ENCODE measurements at places on chromosomes 6 and 20.

DNA sequence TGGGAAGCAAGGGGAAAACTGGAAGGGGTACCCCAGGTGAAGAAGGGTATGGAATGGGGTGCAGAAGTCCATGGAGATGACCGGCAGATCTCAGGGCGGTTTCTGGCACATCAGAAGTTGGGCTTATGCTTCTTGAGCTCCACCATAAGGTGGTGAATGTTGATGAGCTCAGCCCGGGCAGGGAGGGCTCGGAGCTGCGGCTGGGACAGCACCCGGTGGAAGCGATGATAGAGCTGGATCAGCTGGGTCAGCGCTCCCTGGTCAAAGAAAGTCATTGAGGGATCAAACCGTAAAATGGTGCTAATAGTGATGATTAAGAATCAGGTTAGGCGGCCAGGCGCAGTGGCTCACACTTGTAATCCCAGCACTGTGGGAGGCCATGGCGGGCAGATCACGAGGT, 20.9 kb downstream of the VPS52 start:
- no peak for DNase-seq

DNA sequence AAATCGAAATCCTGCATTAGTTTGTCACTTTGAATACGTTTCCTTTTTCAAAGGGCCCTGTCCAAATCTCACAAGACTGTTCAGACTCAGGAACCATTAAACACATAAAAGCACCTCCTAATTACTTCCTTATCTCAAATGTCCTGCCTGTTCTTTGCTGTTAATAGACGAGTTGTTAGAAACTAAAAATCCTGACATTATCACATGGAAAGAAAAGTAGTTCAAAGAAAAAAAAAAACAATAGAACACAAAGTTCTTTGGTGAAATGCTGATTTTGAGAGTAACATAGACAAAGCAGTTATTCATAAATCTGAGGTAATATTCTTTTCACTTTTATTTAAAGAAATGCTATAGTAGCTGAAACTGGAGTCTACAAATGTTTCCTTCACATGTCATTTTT, 12.1 kb upstream of the TAB2 start:
- no peak for DNase-seq

DNA sequence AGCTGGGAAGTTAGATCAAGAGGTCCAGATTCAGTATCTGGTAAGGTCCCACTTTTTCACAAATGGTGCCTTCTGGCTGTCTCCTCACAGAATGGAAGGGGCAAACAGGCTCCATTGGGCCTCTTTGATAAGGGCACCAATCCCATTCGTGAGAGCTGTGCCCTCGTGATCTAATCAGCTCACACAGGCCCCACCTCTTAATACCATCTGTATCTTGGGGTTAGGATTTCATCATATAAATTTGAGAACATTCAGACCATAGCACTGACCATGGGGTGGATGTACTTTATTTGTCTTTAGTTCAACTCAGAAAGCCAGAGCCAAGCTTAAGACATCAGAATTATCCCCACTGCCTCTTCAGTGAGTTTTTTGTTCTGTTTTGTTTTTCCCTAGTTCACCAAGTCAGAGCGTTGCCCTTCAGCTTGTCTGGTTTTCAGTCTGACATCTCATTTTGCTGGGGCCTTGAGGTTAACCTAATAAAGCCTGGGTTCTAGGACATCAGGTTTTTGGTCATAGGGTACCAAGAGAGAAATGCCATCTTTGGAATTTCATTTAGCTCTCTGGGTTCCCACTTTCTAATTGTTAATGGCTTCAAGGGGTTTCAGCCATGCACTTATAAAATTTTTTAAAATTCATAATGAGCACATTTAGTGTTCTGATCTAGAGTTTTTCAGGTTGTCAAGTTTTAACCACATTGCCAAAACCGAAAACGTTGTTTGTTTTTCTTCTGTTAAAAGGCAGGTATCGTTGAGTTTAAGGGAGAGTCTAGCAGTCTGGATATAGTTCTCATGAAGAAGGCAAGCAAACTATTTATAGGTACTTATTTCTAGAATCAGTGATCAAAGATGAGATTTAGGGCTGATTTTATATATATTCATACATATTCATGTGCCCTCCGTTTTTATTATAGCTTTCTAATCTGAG, 19.0 kb downstream of the SENP6 start:
- DNase-seq = no peak

GRCh38 chr6:20279608-20280287, 67.5 kb upstream of the MBOAT1 start:
- DNase-seq = no peak

GRCh38 chr6:73491377-73491776, 29.5 kb downstream of the EEF1A1 start:
- DNase-seq = no peak

DNA sequence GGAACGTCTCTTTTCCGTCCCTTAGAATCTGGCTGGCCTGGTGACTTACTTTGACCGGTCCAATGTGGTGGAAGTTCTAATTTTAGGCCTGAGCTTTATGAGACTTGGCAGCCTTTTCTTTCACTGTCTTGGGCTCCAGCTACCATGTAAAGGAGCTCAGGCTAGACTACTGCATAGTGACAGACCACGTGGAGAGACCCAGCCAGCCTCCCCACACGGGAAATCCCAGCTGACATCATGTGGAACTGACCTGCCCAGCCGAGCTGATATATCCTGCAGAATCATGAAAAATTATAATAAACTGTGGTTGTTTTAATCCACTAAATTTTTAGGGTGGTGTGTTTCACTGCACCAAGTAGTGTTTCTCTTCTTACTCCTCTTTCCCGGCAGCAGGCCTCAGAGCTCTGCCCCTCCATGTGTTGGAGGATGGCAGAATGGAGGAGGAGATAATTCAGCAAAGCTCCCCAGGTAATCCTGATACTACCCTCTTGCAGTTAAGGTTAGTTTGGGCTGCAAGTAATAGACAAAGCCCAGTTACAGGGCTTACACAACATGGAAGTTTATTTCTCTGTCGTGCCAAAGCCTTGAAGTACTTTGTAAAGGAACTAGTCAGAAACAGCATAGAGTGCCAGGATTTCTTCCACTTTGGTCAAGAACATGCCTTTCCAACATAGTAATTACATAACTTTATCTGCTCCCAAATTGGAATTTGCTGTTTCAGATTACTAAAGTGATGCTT, 87.5 kb downstream of the SH3BGRL2 start:
- DNase-seq = no peak

- no peak for DNase-seq
These were observed 6.1 kb upstream of the TBX18 start for GRCh38 chr6:84770521-84770920.

DNA sequence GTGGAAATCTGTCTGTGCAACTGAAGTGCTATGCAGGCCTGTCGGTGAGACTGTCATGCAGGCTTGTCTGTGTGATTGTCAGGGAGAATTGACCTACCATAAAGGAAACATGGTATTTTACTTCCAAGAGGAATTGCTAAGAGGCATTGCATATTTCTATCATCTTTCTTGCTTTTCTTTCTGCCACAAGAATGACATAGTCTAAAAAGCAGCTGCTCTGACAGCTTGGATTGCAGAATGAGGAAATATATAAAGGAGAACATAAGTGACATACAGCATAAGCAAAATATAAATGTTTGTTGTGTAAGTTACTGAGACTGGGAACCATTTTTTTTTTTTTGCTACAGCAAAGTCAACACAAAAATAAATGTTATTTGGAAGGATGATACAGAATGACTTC, 105.1 kb downstream of the MANEA start:
- DNase-seq = no peak

GRCh38 chr6:9978480-9978879, 436.4 kb downstream of the TFAP2A start:
- no peak for DNase-seq

- no peak for DNase-seq
These were observed 2.5 kb downstream of the SCRT2 start for GRCh38 chr20:672963-673602.

- no peak for DNase-seq
These were observed 18.3 kb upstream of the TRAM2 start for GRCh38 chr6:52595000-52595795.

GRCh38 chr20:8454137-8454712, 322.2 kb downstream of the PLCB1 start:
- DNase-seq = no peak

DNA sequence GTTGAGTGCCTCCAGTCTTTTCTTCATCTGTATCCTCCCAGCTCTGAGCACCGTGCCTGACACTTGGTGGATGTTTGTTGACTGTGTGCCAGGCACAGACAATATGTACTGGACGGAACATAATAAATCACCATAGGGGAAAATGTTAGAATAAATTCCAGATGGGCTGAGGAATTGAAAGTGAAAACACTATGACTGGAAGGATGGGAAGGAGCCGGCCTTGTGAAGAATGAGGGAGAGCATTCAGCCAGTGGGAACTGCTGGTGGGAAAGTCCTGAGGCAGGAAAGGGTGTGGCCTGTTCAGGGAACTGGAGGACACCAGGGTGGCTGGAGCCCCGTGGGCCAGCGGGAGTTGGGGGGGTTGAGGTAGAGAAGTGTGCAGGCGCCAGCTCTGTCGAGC, 75.4 kb downstream of the MTHFD1L start:
- DNase-seq = no peak

GRCh38 chr20:57638173-57638894, 18.1 kb upstream of the ZBP1 start:
- DNase-seq = no peak

DNA sequence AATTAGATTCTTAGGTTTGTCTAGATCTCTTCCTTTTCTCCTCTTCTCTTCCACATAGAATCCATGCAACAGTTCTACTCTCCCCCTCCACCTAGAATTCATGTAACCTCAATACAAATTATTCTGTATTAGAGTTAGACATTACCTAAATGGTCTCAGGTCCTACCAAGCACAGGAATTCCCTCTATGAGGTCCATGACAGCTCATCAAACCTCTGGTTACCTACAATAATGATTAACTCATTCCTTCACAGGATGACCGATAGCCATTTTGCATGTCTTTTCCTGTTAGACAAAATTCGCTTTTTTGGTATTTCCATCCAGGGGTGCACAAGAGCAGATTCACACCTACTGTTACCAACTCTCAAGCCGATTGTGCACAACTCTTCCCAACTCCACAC, 27.4 kb upstream of the BMP2 start:
- DNase-seq = no peak

DNA sequence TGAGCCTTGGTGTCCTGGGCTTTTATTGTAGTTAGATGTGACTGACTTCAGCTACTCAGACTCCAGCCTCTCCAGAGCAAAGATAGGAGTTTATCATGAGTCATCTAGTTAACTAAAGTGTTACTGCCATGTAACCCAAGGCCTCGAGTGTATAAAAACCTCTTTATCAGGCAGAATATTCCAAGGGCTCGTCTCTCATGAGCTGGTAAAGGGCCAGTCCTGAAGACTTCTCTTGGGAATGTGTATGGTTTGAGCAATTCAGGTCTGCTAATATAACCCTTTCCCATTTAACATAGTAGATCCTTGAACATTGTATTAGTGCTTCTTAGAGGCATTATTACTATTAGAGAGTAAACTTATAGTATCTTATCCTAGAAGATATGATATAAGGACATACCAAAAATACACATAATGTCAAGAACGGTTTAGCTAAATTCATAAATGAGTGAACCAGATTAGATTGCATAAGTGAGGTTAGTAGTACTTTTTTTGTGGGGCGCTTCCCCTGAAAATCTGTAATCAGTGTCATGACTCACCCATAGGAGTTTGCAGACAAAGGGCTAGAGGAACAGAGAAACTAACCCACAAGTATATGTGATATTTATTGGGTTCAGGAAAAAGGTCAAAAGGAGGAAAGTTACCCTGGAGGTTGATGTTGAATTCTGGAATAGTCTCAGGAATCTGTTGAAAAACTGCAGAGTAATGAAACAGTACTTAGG, 16.0 kb downstream of the DSE start:
- no peak for DNase-seq

GRCh38 chr6:118317581-118318563, 230.2 kb upstream of the PLN start:
- no peak for DNase-seq

- no peak for DNase-seq
These were observed 104.0 kb downstream of the ISM1 start for GRCh38 chr20:13325033-13325432.

DNA sequence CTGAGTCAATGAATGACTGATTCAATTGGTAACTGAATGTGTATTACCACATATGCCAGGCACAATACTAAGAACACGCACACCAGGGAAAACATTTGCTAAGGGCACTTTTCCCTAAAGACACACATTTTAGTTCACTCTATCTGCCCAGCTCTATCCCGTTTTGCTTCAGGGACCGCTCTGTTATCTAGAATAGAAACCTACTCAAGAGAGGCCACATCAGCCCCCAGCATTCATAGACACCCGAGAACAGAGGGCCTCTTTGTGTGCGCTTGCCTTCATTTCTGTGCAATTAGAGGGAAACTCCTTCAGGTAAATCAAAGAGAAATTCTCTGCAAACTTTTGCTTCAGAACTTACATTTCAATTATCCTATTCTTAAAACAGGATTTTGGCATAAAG, 50.3 kb downstream of the DZANK1 start:
- no peak for DNase-seq

GRCh38 chr6:80437221-80437620, 330.8 kb downstream of the BCKDHB start:
- DNase-seq = no peak

DNA sequence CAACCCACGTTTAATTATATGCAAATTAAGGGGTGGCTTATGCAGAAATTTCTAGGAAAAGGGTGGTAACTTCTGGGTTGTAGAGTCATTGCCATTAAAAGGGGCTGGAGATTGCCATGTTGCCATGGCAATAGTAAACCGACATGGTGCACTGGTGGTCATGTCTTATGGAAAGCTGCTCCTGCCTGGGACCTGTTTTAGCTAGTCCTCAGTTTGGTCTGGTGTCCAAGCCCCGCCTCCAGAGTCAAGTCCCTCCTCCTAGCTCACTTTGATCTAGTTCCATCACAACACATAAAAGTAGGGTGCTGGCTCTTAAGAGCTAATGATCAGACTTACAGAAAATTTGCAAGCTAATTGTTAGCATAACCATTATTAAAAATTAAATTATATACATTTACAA, 5.3 kb downstream of the SLC22A2 start:
- no peak for DNase-seq

DNA sequence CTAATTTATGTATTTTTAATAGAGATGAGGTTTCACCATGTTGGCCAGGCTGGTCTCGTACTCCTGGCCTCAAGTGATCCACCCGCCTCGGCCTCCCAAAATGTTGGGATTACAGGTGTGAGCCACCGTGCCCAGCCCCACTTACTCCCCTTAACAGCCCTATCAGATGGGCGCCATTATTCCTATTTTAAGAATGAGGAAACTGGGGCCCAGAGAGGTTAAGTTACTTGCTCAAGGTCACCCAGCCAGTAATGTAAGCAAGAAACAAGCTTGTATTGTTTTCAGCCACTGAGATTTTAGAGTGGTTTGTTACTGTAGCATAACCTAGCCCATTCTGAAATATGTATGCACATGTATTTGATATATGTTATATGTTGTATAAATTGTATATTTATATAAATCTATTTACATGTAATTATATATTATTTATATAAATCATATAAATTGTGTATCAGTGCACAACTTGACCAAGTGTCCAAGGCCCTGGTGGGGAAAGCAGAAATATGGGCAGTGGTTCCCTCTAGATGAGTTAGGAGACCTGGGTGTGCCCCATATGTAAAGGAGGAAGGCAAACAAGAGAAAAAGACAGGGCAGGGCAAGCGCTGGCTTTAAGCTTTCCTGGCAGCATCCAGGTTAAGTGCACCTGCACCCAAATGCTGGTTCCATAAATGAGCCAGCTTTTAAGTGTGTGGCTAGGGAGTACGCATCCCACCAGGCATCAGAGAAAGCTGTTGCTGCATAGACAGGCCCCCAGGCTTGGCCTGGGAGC, 1.2 kb upstream of the GUCA1A start:
- no peak for DNase-seq

- no peak for DNase-seq
These were observed 164.2 kb upstream of the TCF21 start for GRCh38 chr6:133724726-133725125.
